H1 (cell line): ENCODE measurements at places on chromosomes 3 and 15. TPM values are rescaled to one million over a fixed set of nuclear protein-coding genes. Genes with fewer than 3 reads are reported as not detected.

GRCh38 chr3:65988411-65989180 lies 50.1 kb downstream of the MAGI1 start:
- no peaks in the 10 kb centered on the region for H3K27me3 ChIP-seq
- H3K4me1 ChIP-seq: no peaks in the 10 kb centered on the region
- no peak overlapping the region for H3K27ac ChIP-seq
- no peak for DNase-seq
- H3K36me3 ChIP-seq: no peaks in the 10 kb centered on the region
- no peak overlapping the region for H3K4me3 ChIP-seq

- peaks cover 15% of the 10 kb centered on the region for H3K4me1 ChIP-seq
- H3K27me3 ChIP-seq: no peaks in the 10 kb centered on the region
- H3K36me3 ChIP-seq: no peaks in the 10 kb centered on the region
- H3K27ac ChIP-seq: peak within 1 kb of the TSS; percentile 67
- H3K4me3 ChIP-seq: peak within 1 kb of the TSS; percentile 60
- peak; percentile 74 for DNase-seq
These were observed at the start of gene ZNF710 for GRCh38 chr15:90001062-90001682. TSS of gene ZNF710 (plus strand) at chr15:90001324. CDS start at chr15:90067138, 65,814 bp downstream.

The CCR3 gene
- not detected in 2 replicates for total RNA-seq

- no peaks in the 10 kb centered on the region for H3K36me3 ChIP-seq
- H3K27ac ChIP-seq: peak overlapping the region; percentile 83
- H3K4me1 ChIP-seq: peaks cover 11% of the 10 kb centered on the region; the same call in 1 of the 2 replicates
- H3K4me3 ChIP-seq: peak overlapping the region; percentile 24; the same call in 1 of the 2 replicates
- DNase-seq: no peak
These were observed 11.6 kb upstream of the PIK3CB start for GRCh38 chr3:138846262-138846791.

- no peak for DNase-seq
- no peaks in the 10 kb centered on the region for H3K4me1 ChIP-seq
- H3K4me3 ChIP-seq: no peak overlapping the region
- H3K27ac ChIP-seq: no peak overlapping the region
- H3K36me3 ChIP-seq: no peaks in the 10 kb centered on the region
- H3K27me3 ChIP-seq: no peaks in the 10 kb centered on the region
These were observed 104.5 kb downstream of the NLGN1 start for GRCh38 chr3:173501931-173502489.

DNA sequence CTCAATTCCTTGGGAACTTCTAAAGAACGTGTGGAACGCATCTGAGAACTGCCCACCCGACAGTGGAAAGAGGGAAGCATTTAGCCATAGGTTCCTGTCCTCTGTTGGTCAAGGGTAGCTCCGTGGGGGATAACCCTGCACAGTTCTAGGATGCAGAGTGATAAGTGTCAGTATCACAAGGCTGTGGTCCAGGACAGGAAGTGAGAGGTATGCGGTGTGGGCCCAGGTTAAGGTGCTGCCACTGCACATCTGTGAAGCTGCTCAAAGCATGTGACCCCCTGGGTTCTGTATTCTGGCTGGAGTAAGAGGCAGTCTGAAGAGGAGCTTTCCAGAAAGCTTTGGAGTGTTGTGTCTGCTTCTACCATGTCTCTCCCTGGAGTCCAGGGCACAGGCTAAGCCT lies 51.7 kb upstream of the HES1 start:
- H3K4me3 ChIP-seq: no peak overlapping the region
- no peak for DNase-seq
- H3K27me3 ChIP-seq: no peaks in the 10 kb centered on the region
- H3K36me3 ChIP-seq: no peaks in the 10 kb centered on the region
- no peak overlapping the region for H3K27ac ChIP-seq

- DNase-seq: no peak
- peaks cover 12% of the 10 kb centered on the region; the same call in 1 of the 2 replicates for H3K36me3 ChIP-seq
- no peak overlapping the region for H3K27ac ChIP-seq
These were observed 54.1 kb downstream of the PLXNA1 start for GRCh38 chr3:127037021-127037400.

The PDCD7 gene
- 25.5 and 25.6 TPM in 2 replicates for total RNA-seq

DNA sequence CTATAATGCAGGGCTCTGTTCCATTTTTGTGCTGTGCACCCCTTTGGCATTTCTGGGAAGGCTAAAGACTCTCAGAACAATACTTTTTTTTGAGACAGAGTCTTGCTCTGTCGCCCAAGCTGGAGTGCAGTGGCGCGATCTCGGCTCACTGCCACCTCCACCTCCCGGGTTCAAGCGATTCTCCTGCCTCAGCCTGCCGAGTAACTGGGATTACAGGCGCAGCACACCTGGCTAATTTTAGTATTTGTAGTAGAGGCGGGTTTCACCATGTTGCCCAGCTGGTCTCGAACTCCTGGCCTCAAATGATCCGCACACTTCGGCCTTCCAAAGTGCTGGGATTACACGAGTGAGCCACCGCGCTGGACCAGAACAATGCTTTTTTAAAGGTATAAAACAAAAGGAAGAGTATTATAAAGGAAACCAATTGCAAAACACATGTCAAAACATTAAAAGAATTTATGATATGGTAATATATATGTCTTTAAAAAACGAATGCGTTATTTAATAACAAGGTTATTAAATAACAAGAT lies 999 bp downstream of the SQOR start:
- peak overlapping the region; percentile 75; the same call in 1 of the 2 replicates for H3K4me3 ChIP-seq
- H3K4me1 ChIP-seq: no peaks in the 10 kb centered on the region
- H3K27ac ChIP-seq: no peak overlapping the region
- no peaks in the 10 kb centered on the region for H3K36me3 ChIP-seq

DNA sequence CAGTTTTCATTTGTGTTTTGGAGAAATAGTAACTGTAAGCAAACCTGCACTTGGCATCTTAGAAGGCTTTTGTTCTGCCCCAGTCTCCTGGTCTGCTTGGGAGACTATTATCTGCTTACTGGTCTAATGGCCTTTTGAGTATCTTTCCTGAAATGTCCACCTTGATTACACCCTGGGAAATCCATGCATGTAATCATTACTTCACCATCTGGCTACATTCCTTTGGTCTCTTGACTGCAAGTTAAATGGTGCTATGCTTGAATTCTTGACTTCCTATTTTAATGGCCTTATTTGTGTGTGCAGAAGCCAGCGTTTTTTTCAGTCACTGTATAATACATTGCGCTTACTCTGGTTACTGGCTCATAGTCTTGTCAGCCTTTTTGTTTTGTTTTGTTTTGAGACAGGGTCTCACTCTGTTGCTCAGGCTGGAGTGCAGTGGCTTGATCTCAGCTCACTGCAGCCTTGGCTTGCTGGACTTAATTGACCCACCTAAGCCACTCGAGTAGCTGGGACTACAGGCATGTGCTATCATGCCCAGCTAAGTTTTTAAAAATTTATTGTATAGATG lies 30.0 kb downstream of the CHD2 start:
- H3K36me3 ChIP-seq: peaks cover 81% of the 10 kb centered on the region
- no peaks in the 10 kb centered on the region for H3K4me1 ChIP-seq
- DNase-seq: no peak
- no peak overlapping the region for H3K27ac ChIP-seq
- H3K27me3 ChIP-seq: no peaks in the 10 kb centered on the region

The COL6A5 gene
- total RNA-seq: 0.06 TPM in 1 of 2 replicates, not detected in the other

The RNF123 gene
- 30.5 and 34.2 TPM in 2 replicates for total RNA-seq

- H3K4me3 ChIP-seq: no peak overlapping the region
- no peaks in the 10 kb centered on the region for H3K27me3 ChIP-seq
- no peaks in the 10 kb centered on the region for H3K4me1 ChIP-seq
- no peak for DNase-seq
- H3K36me3 ChIP-seq: no peaks in the 10 kb centered on the region; the same call in 1 of the 2 replicates
These were observed 14.2 kb downstream of the KIF7 start for GRCh38 chr15:89641053-89641452.

DNA sequence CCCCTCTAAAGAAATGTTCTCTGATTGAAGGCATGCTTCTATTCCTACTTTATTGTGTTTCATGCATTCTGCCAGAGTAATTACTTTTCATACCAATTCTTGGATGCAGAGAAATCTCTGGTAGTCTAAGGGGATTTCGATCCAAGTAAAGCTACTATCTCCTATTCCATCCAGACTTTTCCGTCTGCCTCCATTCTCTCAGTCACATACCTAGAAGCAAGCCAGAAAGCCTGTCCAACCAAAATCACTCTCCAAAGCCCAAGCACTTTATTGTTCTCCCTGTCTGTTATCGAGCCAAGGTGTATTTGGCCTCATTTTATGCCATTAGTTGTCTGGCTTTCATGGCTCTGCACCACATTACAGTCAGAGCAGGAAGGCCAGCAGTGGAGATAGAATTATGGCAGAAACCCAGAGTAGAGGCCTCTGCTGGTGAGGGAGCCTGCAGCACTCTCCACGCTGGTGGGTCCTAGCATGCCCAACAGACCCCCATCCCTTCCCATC lies 95.9 kb downstream of the SLC49A4 start:
- no peak overlapping the region for H3K4me3 ChIP-seq
- peaks cover 9% of the 10 kb centered on the region for H3K4me1 ChIP-seq
- DNase-seq: no peak
- H3K27ac ChIP-seq: no peak overlapping the region

DNA sequence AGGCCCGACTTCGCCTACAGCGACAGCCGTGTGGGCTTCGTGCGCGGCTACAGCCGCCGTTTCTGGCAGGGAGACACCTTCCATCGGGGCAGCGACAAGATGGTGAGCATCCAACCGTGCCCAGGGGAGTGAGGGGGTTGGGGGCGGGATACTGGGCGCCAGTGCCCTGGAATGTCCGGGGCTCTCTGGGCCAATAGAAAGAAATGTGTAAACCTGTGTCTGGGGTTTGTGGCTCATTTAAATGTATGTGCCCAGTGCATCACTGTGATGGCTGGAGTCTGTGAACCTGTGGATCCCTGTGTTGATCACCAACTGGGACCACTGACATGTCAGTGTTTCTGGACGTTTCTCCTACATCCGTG lies 423 bp downstream of the CHAC1 start:
- peaks cover 33% of the 10 kb centered on the region for H3K36me3 ChIP-seq
- H3K4me3 ChIP-seq: peak overlapping the region; percentile 79
- H3K27me3 ChIP-seq: no peaks in the 10 kb centered on the region
- H3K27ac ChIP-seq: peak overlapping the region; percentile 81

DNA sequence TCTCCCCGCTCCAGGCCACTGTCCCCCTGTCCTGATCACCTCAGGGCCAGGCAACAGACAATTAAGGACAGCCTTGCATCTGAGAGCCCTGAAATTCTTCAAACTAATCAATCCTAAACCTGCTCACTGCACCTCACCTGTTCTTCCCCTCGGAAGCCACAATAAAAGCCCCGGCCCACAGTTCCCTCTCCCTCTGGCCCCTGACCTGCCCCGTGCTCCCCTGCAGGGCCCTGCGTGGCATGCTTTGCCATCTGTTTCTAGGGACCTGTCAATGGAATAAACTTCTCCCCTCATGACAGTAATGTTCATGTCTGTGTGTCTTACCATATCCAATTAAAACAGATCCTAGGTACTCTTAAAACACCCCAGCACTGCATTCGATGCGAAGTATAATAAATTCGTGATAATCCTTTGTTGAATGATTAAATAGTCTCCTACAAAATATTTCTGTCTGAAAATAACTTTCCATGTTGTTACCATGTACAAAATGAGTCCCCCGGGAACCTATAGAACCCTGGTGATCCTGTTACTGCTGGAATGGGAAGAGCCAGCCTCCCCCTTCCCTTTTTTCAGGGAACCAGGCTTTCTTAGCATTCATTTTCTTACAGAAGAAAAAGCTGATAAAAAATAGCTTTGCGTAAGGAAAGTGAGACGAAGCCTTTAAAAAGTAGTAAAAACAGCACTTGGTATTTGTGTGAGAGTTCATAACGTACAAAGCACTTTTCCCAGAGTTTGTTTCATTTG lies 59.0 kb downstream of the ABTB1 start:
- peaks cover 13% of the 10 kb centered on the region for H3K4me1 ChIP-seq
- H3K36me3 ChIP-seq: no peaks in the 10 kb centered on the region
- no peak overlapping the region for H3K4me3 ChIP-seq

DNA sequence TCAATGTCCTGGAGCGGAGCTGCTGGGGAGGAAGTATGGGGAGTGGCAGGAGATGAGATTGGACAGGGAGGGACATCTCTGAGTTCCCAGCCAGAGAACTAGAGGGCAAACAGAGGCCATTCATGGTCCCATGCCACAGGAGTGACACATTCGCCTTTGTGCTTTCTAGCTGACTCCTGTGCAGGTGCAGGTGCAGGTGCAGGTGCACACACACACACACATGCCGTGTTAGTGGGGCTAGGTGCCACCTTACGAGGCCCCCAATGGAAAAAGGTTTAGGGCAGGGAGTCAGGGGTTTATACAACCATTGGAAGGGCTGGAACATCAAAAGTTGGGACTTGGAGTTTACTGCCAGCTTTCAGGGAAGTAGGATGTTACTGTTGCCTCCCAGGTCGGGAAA lies 52.0 kb downstream of the TPRA1 start:
- no peaks in the 10 kb centered on the region for H3K27me3 ChIP-seq
- DNase-seq: no peak
- H3K36me3 ChIP-seq: no peaks in the 10 kb centered on the region
- no peak overlapping the region for H3K4me3 ChIP-seq

The SMAD3 gene
- total RNA-seq: 11.1 and 12.4 TPM in 2 replicates

GRCh38 chr3:81502236-81502635 lies 259.2 kb downstream of the GBE1 start:
- H3K27me3 ChIP-seq: peaks cover 2% of the 10 kb centered on the region
- H3K36me3 ChIP-seq: no peaks in the 10 kb centered on the region
- no peaks in the 10 kb centered on the region for H3K4me1 ChIP-seq
- DNase-seq: no peak
- no peak overlapping the region for H3K27ac ChIP-seq

- no peak overlapping the region for H3K4me3 ChIP-seq
- DNase-seq: no peak
- H3K36me3 ChIP-seq: no peaks in the 10 kb centered on the region
These were observed 312.1 kb downstream of the SLC9A9 start for GRCh38 chr3:143535994-143536784.

DNA sequence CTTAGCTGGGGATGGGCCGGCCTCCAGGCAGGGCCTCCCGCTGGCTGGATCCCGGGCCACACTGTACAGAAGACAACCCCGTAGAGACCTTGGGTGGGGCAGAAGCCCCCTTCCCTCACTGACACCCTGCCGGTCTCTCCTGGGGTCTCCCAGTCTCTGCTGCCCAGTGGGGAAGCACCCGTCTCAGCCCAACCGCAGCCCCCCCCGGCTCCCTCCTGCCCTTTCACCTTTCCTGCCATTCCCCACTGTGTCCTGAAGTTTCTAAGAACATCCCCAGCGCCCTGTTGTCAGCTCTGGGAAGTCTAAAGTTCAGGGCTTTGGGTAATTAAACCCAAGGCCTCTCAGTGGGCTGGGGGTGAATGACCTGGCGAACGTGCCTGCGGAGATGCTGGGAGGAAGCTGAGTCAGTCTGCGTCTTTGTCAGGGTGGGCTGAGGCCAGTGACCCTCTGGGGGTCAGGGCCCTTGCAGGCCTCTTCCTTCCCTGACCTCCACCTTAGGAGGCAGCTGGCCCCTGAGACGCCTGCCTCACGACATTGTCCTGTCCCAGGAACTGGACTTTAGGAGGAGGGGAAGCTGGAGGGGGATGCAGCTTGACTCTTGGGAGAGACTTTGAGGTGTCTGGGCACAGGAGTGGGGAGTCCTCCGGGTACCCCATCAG lies 1.4 kb upstream of the SLC51A start:
- H3K36me3 ChIP-seq: no peaks in the 10 kb centered on the region
- H3K27ac ChIP-seq: no peak overlapping the region
- H3K4me3 ChIP-seq: no peak overlapping the region
- DNase-seq: no peak
- no peaks in the 10 kb centered on the region for H3K27me3 ChIP-seq
